ENCODE measurements at places on chromosomes 2 and 18.

GRCh38 chr18:39344487-39344886 is 1778.9 kb upstream of the CELF4 start:
- no peak for DNase-seq

GRCh38 chr18:23591011-23591410 is 4.7 kb upstream of the NPC1 start:
- no peak for DNase-seq

DNA sequence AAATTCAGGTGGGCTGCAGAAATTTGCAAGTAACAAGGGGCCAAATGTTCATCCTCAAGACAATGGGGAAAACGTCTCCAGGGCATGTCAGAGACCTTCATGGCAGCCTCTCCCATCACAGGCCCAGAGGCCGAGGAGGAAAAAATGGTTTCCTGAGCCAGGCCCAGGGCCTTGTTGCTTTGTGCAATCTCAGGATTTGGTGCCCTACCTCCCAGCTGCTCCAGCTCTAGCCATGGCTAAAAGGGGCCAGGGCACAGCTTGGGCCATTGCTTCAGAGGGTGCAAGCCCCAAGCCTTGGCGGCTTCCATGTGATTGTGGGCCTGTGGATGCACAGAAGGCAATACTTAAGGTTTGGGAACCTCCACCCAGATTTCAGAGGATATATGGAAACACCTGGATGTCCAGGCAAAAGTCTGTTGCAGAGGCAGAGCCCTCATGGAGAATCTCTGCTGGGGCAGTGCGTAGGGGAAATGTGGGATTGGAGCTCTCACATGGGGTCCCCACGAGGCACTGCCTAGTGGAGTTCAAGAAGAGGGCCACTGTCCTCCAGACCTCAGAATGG is 29.2 kb downstream of the RPRD1A start:
- no peak for DNase-seq

GRCh38 chr2:201470821-201471731 is 19.5 kb downstream of the STRADB start:
- no peak for DNase-seq

- DNase-seq = no peak
Observed at GRCh38 chr2:99152199-99152895, 2.4 kb downstream of the TSGA10 start.

All from iPS DF 19.7 (cell line).